ENCODE measurements at places on chromosomes 3 and 15.

DNA sequence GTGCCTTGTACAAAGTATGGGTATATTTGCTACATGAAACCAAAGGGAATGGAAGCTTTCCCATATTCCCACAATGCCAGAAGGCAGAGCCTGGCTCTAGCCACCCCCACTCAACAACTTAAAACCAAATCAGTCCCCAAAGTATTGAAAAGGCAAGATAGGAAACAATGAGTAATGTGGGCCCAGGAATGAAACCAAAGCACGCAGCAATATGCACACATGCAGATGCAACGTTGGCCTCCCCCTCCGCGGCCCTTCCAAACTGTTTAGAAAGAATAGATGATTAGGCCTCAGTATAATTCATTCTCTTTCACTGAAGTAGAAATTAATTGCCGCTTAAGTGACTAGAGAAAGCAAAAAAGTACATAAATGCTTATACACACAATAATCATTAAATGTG lies 59.1 kb downstream of the THRB start:
- DNase-seq = no peak

GRCh38 chr15:98567951-98568350 lies 80.4 kb upstream of the IGF1R start:
- no peak for DNase-seq

DNA sequence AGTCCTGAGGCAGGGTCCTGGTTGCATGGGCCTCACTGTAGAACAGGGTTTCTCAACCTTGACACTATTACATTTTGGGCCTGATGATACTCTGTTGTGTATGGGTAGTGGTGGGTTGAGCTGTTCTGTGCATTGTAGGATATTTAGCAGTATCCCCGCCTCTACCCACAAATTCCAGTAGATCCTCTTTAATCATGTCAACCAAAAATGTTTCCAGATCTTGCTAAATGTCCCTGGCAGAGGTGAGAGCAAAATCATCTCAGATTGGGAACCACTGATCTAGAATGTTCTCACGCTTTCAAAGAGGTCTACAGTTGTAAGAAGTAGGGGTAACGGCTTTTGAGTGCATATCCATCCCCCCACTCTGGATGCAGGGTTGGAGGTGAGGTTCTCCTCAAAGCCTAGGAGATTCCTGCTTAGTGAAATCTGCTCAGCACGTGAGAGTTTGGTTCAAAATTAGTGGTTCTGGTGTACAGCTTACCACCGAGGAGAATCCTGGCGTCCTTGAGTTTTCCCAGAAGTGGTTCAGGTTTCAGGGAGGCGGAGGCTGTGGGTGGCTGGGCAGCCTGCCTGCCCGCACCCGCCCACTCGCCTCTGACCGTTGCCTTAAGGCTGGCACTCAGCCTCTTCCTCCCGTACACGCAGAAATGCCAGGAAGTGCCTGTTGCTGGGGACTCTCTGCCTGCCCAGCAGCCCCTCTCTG lies 5.3 kb downstream of the ACVR2B start:
- DNase-seq = no peak

DNA sequence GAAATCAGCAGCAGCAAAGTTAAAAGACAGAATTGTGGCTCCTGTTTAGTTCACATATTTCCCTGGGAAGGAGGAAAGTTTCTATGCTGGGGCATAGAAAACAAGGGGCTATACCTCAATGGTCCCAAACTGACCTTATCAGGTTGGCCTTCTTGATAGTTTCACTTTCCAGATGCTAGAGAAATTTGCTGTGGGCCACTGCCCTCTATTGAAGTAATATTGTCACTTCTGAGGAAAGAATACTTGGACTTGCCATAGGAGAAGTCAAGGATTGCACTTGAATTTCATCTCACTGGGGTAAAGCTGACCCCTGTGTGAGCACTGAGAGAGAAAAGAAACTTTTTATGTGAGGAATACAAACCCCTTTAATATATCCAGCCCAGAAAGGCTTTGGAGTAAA lies 49.3 kb upstream of the XCR1 start:
- no peak for DNase-seq

- DNase-seq = no peak
These were observed 45.4 kb upstream of the UBE2E1 start for GRCh38 chr3:23760325-23760724.

- no peak for DNase-seq
These were observed 3.2 kb downstream of the PTPRG start for GRCh38 chr3:61564395-61565059.

- no peak for DNase-seq
These were observed 123.2 kb downstream of the GOLIM4 start for GRCh38 chr3:167972502-167972901.

- DNase-seq = peak; percentile 50
These were observed 36.3 kb upstream of the GNB5 start for GRCh38 chr15:52227456-52227855.

- no peak for DNase-seq
These were observed 16.5 kb downstream of the PLXNA1 start for GRCh38 chr3:126999383-126999782.

DNA sequence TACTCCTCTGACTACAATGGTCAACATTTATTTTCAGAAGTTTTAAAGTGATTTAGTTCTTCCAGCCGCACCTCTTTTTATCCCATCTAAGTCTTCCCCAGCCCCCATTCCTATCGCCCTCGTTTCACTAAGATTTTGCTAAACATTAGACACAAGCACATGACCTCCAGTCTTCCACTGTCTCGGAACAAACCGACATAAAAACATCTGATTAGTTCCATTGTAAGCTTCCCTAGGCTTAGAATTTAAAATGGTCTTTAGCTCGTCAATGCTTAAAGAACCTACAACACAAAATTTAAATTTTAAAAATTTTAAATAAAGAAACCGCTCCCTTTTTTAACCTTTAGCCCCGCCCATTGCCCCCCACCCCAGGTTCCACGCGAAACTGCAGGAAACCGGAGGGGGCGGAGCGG lies 284 bp upstream of the TSC22D2 start:
- no peak for DNase-seq

GRCh38 chr15:56631765-56632164 lies 101.5 kb downstream of the ZNF280D start:
- DNase-seq = no peak

DNA sequence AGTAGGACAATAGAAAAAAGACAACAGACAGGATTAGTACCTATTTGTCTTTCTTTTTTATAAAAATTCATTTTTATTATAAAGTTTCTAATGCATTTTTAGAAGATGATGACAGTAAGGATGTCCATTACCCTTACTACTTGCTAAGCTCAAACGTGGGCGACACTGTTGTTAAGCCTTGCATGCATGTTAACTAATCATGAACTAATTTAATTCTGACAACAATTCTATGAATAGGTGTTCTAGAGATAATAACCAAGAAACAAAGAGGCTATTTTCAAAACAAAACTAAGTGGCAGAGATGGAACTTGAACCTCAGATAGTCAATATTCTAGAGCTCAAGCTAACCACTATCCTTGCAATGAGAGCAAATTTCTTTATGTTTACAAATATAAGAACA lies 247.9 kb downstream of the GBE1 start:
- DNase-seq = no peak

- no peak for DNase-seq
These were observed 21.4 kb downstream of the ZBTB38 start for GRCh38 chr3:141389703-141390102.

- DNase-seq = no peak
These were observed 249.6 kb upstream of the ROBO1 start for GRCh38 chr3:80017369-80017768.

- no peak for DNase-seq
These were observed 5.1 kb upstream of the CCR1 start for GRCh38 chr3:46213201-46213600.

GRCh38 chr15:68409736-68410370 lies 22.1 kb downstream of the ITGA11 start:
- DNase-seq = no peak

DNA sequence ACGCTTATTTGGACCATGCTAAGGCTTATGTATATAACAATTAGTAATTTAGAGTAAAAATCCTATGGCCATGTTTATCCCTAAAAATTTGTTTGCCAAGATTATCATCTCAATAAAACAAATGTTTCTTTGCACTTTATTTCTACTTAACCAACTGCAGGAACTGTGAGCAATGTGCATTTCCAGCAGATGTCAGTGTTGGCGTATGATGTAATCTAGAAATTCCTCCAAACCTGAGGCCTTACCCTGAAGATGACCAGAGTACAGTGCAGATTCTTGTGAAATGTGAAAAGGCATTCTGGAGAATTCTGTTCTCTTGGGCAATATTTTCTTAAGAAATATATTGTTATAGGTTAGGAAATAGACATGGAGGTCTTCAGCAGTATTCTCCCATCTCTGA lies 205.9 kb downstream of the MBNL1 start:
- DNase-seq = no peak

- DNase-seq = no peak
These were observed 283.1 kb upstream of the LRRFIP2 start for GRCh38 chr3:37457378-37458065.

- DNase-seq = no peak
These were observed 535 bp downstream of the MCTP2 start for GRCh38 chr15:94231723-94232468.

DNA sequence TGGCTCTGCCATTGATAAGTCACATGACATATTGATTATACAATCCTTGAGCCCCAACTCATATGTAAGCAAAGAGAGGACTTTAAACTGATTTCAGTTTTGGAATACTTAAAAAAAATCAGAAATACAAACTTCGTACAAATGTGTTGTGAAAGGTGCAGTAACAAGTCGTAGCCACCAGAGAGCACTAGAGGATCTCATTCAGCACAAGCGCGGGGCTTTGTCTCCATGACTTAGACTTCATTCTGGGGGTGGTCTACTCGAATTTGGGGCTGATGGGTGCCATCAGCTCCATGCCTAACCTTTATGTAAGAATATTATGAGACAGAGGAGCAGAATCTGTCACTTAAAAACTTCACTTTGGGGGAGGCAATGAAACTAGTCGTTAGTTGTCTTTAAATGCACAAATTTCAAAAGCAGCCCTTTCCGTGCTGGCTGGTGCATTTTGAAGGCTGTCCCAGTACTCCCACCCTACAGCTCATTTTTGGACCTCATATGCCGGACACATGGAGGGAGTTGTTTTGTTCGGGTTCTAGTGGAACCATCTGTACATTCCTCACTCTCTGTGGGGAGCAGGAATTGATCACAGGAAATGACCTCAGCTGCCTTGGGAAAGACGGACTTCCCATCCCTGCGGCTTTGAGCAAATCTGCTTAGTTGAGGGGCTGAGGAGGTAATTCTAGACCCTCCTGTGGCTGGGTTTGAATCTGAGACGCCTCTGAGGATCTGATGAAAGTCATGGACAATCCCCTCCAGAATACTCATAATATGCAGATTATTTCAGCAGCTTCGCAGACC lies 27.5 kb upstream of the MASP1 start:
- DNase-seq = peak; percentile 3

GRCh38 chr3:109313061-109313460 lies 3.3 kb downstream of the DPPA2 start:
- DNase-seq = no peak

DNA sequence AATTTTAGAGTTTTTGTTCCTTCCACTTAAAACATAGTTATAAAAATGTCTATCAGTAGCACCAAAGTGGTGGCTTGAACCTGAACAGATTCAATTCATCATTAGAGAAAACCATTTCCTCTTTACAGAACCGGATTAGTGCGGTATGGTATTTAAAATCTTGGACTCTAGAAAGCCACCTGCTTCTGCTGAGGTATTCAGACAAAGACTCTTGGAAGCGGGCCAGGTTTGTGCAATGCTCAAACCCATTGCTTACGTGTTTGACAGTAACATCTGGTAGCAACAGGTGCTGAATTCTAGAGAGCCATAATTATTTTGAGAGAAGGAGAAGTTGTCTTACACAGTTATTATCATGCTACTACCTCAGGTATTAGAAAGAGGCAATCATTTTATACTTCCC lies 290.5 kb downstream of the NAALADL2 start:
- no peak for DNase-seq

- DNase-seq = no peak
These were observed 36.9 kb upstream of the HERC1 start for GRCh38 chr15:63870487-63871209.

DNA sequence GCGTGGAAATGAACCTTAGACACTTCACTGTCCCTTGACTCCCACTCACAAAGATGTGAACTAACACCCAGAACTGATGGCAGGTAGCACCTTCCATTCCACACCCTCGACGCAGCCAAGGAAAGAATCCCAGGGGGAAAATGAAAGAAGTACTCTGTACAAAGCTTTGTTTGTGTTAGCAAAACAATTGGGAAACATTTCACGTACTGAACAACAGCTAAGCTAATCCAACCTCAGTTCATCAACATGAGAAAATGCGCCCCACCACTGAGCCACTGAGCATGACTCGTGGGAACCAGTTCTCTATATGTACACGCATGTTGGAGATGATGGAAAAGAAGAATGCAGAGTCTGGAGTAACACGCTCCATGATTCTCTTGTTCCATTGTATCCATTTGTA lies 32.0 kb downstream of the CORO2B start:
- DNase-seq = no peak

- DNase-seq = no peak
These were observed 1357.1 kb upstream of the CADM2 start for GRCh38 chr3:83601704-83602103.

DNA sequence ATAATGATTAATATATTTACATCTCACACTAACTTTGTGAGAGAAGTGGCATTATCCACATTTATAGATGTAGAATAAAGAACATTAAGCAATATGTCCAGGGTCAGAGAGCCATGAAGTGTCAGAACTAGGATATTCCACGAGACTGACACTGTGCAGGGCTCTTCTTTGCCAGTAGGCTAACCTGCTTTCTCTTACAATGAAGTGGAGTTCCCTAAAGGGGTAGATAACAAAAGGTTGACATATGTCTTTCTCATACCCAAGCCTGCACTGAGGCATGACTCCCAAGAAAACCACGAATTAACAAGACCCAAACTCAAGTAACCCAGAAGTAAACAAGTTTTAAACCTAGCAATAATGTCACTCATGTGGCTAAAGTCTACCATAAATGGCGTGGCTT lies 191.5 kb upstream of the SLC2A2 start:
- no peak for DNase-seq

GRCh38 chr3:147191795-147192385 lies 214.5 kb downstream of the ZIC4 start:
- no peak for DNase-seq

DNA sequence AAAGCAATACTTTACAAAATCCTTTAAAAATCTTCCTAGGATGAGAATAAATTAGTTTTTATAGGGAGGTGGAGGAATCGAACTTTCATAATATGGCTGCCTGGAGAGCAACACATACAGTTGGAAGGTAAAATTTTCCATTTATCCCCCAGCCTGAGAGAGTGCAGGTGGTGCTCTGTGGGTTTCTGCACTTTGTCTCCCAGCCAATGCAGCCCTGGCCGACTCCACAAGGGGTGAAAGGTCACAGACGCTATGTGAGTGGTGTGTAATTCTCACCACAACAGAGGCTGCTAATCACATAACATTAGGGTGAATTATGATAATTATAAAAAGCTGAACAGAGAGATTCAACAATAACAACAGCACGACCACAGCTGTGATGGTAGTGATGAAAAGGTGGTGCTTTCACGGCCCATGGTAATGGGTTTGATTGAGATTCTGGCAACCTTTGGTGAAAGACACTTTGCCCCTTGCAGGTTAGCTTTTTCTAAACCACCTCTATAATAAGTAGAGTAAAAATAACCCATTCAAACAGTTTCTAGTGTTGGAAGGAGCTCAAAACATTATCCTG lies 30.1 kb upstream of the NANOGP8 start:
- no peak for DNase-seq

- no peak for DNase-seq
These were observed 7.3 kb downstream of the NGLY1 start for GRCh38 chr3:25775936-25776335.

GRCh38 chr3:130904491-130904890 lies 10.6 kb downstream of the ATP2C1 start:
- no peak for DNase-seq

All from stimulated activated CD8-positive, alpha-beta memory T cell treated with anti-CD3 and anti-CD28 coated beads, Interleukin-7, amount 100 ng/mL, for 4 hours (primary cell).